ENCODE measurements at places on chromosomes 11 and 22.

DNA sequence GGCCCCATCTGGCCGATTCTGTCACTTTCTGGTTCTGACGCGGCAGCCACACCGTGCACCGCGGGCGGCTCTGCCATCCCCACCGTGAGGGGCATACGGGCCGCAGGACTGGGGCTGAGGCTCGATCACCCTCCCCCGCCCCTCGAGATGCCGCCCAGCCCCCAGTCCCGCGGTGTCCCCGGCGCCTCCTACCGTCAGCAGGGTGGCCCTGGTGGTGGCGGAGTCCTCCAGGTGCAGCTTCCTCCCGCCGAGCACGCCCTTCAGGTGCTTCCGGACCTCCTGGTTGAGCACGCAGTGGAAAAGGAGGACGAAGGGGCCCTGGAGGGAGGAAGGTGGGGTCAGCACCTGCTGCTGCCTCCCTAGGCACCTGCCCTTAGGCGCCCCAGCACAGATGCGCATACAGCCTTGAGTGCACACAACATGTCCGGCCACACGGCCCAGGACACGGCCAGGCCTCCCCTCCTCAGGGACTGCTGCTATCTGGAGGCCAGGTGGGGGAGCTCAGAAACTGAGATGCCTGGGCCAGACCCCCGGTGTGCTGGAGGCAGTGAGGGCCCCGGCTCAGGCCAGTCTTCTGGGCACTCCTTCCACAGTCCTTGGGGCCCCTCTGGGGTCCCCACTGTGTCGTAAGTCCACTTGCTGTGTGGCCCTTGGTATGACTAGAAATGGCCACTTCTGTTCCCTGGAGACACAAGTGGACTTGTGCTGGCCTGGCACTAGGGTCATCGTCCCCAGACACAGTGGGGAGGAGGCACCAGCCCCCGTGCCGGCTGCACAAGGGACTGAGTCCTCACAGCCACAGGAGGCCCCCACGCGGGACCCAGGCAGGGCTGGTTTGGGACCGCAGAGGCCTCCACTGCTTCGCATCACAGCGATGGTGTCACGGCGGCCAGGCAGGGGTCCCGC is 31.5 kb downstream of the TRMU start:
- peaks cover 19% of the 10 kb centered on the region for H3K4me1 ChIP-seq
- H3K27ac ChIP-seq, result no peak overlapping the region
- no peaks in the 10 kb centered on the region for H3K36me3 ChIP-seq
- H3K4me3 ChIP-seq, result peak overlapping the region; percentile 66

GRCh38 chr11:89493431-89493830 is 2.3 kb upstream of the NOX4 start:
- ATAC-seq, result no peak
- H3K36me3 ChIP-seq, result no peaks in the 10 kb centered on the region
- H3K4me1 ChIP-seq, result no peaks in the 10 kb centered on the region
- peaks cover 13% of the 10 kb centered on the region for H3K27me3 ChIP-seq
- no peak overlapping the region for H3K27ac ChIP-seq

DNA sequence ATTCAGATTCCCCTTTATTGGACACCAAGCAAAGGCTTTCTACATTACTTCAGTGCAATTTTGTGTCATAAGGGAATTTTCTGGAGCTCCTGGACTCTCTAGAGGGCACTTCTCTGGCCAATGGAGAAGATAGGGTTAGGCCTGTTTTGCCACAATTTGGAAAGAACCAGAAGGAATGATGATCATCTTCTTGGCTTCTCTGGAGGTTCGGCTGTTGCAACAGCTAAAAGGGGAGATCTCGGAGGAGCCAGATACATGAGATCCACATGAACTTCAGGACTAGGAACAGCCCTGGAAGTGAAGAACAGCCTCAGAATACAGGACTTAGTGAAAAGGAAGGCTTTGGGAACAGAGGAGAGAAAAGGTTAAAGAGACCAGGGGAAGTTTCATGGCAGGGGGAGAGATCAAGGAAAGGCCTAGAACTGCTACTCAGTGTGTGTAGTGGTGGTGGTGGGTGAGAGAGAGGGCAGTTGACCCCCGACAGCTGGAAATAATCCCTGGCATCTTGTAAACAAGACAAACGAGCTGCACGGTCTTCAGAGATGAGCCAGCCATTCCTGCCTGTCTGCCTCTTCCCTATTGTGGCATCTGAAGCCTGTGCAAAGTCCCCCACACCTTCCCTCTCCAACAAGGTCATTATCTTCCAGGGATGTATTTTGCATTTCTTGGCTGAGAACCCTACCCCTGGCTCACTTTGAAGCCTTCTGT is 83.8 kb downstream of the CCDC81 start:
- H3K4me3 ChIP-seq, result no peak overlapping the region
- H3K27me3 ChIP-seq, result no peaks in the 10 kb centered on the region
- H3K36me3 ChIP-seq, result no peaks in the 10 kb centered on the region
- peaks cover 7% of the 10 kb centered on the region for H3K4me1 ChIP-seq
- no peak for ATAC-seq

DNA sequence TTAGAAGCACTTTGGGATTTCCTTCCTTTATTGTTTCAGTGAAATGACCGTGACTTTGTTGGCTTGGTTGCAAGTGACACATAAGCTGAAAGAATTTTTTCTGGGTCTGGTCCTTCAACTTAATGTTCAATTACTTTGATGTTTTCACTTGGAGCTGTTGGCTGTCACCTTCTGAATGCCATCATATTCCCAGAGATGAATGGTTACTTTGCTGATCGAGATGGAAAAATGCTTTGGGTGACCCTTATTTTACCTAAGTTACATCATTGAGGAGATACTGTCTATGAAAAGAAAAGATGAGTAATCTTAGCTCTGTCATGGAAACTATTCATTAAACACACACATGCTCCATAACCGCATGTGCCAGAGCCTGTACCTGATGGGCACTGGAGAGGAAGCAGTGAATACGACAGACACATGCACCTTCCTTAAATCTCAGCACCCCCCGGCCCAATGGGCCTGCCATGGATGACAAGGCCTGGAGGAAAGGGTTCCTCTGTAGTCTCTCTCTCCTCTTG is 76.9 kb downstream of the TENM4 start:
- H3K4me3 ChIP-seq, result no peak overlapping the region
- no peaks in the 10 kb centered on the region for H3K4me1 ChIP-seq
- no peaks in the 10 kb centered on the region for H3K36me3 ChIP-seq

DNA sequence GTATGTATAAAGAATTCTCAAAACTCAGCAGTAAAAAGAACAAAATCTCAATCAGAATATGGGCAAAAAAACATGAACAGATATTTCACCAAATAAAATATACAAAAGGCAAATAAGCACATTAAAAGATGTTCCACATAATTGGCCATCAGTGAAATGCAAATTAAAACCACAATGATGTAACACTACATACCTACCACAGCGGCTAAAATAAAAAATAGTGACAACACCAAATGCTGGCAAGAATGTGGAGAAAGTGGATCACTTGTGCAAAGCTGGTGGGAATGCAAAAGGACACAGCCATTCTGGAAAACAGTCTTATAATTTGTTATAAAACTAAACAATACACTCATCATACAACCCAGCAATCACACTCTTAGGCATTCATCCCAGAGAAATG is 38.3 kb upstream of the ACER3 start:
- no peak overlapping the region for H3K27ac ChIP-seq
- H3K4me3 ChIP-seq, result no peak overlapping the region
- no peak for ATAC-seq
- H3K27me3 ChIP-seq, result peaks cover 5% of the 10 kb centered on the region
- no peaks in the 10 kb centered on the region for H3K36me3 ChIP-seq
- H3K4me1 ChIP-seq, result peaks cover 9% of the 10 kb centered on the region

- H3K36me3 ChIP-seq, result no peaks in the 10 kb centered on the region
- no peaks in the 10 kb centered on the region for H3K27me3 ChIP-seq
- H3K4me3 ChIP-seq, result no peak overlapping the region
- ATAC-seq, result peak; percentile 93
- H3K27ac ChIP-seq, result no peak overlapping the region
Measured at GRCh38 chr22:36417281-36417686, 29.5 kb upstream of the MYH9 start.

DNA sequence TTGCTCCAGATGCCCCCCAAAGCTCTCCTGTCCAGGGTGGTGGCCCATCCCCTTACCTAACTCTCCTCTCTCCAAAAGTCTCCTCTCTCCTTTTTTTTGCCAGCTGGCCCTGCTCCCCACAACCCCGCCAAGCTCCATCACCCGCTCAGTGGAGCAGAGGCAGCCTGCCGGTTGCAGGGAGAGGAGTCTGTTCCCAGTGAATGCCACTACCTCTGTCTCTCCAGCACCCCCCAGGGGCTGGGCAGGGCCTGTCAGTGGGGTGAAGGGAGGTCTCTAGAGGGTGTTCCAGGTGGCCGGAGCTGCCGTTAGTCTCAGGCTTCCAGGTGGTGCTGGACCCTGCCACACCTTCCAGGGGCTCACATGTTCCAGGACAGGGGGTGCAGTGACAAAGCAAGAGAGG is 387.0 kb downstream of the CTTN start:
- no peak overlapping the region for H3K4me3 ChIP-seq
- no peaks in the 10 kb centered on the region for H3K4me1 ChIP-seq
- H3K27ac ChIP-seq, result no peak overlapping the region
- ATAC-seq, result no peak
- H3K36me3 ChIP-seq, result no peaks in the 10 kb centered on the region

- no peak within 1 kb of the TSS for H3K27ac ChIP-seq
- no peaks in the 10 kb centered on the region for H3K36me3 ChIP-seq
- H3K4me1 ChIP-seq, result no peaks in the 10 kb centered on the region
- H3K4me3 ChIP-seq, result peak within 1 kb of the TSS; percentile 61
- ATAC-seq, result peak; percentile 63
Measured at GRCh38 chr11:61507962-61508861, at the start of gene LRRC10B. LRRC10B (plus strand) TSS chr11:61508749; CDS start chr11:61508999, 250 bp downstream.

- peak overlapping the region; percentile 91 for H3K27ac ChIP-seq
- peaks cover 68% of the 10 kb centered on the region for H3K36me3 ChIP-seq
Measured at GRCh38 chr11:108237058-108237481, 14.2 kb downstream of the ATM start.

DNA sequence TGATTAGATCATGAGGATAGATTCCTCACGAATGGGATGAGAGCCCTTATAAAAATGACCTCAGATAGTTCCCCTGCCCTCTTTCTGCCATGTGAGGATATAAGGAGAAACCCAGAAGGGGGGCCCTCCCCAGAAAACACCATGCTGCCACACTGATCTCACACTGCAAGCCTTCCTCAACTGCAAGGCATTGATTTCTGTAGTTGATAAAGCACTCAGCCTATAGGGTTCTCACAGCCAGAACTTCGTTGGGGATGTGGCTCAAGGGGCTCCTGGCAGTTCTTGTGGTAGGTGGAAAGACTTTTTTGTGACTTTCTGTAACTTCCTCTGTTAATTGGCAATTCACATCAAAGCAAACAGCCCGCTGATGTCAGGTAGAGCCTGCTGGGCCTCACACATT is 108.9 kb downstream of the CD44 start:
- peak overlapping the region; percentile 61 for H3K27ac ChIP-seq
- H3K4me3 ChIP-seq, result peak overlapping the region; percentile 42
- peak; percentile 61 for ATAC-seq
- H3K4me1 ChIP-seq, result peaks cover 31% of the 10 kb centered on the region

GRCh38 chr11:34191578-34191977 is 86.1 kb downstream of the NAT10 start:
- no peaks in the 10 kb centered on the region for H3K36me3 ChIP-seq
- no peak overlapping the region for H3K4me3 ChIP-seq
- no peak for ATAC-seq
- H3K4me1 ChIP-seq, result no peaks in the 10 kb centered on the region
- no peak overlapping the region for H3K27ac ChIP-seq

GRCh38 chr11:86747801-86748200 is 52.5 kb upstream of the PRSS23 start:
- H3K27ac ChIP-seq, result no peak overlapping the region
- H3K27me3 ChIP-seq, result peaks cover 10% of the 10 kb centered on the region

DNA sequence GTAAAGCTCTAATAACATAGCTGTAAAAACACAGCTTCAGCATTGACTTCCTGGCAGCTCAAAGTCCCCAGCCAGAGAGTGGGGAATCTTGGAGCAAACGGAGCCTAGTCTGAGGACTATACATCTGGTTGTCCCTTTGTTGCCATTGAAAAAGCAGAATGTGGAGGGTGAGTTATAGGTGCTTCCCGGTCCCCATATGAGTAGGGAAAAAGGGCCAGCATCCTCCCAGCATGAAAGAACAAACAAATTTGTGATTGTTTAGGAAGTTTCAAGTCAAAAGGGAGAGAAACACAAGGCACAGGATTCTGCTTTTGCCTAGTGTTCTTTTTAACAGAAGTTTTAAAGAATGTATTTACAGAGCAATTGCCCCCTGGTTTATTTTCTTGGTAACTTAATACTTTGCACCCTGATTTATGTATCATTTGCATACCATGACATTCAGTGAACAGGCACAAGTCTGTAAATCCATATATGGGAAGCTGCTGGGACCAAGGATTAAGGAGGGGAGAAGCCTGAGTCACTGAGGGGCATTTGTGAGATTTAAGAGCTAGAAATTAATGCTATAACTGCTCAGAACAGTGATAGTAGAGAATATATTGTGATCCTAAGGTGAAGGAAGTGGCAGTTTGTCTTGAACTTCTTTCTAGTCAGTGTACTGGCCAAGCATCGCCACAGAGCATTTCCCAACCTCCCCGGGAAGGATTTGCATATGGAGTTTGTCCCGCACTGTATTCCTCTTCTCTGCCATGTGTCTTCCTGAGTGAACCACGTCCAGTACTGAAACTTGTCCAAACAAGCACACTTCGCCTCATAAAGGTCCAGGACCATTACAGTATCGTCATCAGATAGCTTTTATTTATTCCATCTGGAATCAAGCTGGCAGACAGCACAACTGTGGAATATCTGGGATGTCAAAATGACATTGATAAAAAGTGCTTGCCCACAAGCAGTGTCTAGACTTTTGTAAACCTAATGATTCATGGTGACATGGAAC is 103.0 kb downstream of the DBX1 start:
- no peak overlapping the region for H3K4me3 ChIP-seq
- H3K36me3 ChIP-seq, result no peaks in the 10 kb centered on the region
- H3K27ac ChIP-seq, result no peak overlapping the region
- ATAC-seq, result no peak

GRCh38 chr22:47343611-47344010 is 581.2 kb downstream of the TBC1D22A start:
- H3K36me3 ChIP-seq, result no peaks in the 10 kb centered on the region
- no peak overlapping the region for H3K27ac ChIP-seq
- no peak for ATAC-seq
- H3K4me3 ChIP-seq, result no peak overlapping the region
- H3K4me1 ChIP-seq, result no peaks in the 10 kb centered on the region

- no peak overlapping the region for H3K27ac ChIP-seq
- no peak overlapping the region for H3K4me3 ChIP-seq
- no peaks in the 10 kb centered on the region for H3K4me1 ChIP-seq
- no peaks in the 10 kb centered on the region for H3K27me3 ChIP-seq
- H3K36me3 ChIP-seq, result peaks cover 37% of the 10 kb centered on the region
Measured at GRCh38 chr11:43797337-43797736, 83.3 kb upstream of the ALKBH3 start.

DNA sequence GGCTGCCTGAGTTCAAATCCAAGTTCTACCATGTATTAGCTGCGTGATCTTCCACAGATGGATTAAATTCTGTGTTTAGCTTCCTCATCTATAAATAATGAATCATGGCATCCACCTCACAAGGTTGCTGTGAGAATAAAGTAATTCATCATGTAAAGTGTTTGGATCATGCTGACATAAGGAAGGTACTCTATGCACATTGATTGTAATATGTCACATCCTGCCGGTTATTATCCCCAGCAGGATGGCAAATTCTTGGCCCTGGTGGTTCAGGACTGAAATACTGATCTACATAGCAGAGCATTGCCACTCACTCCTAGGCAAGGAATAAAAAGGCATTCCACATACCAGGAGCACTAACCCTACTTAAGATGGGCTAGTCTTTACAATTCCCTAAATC is 40.8 kb downstream of the LGR4 start:
- H3K27me3 ChIP-seq, result peaks cover 17% of the 10 kb centered on the region
- H3K36me3 ChIP-seq, result no peaks in the 10 kb centered on the region
- no peaks in the 10 kb centered on the region for H3K4me1 ChIP-seq
- H3K4me3 ChIP-seq, result no peak overlapping the region
- no peak for ATAC-seq
- H3K27ac ChIP-seq, result no peak overlapping the region

GRCh38 chr22:27878541-27878940 is 40.5 kb downstream of the PITPNB start:
- H3K4me3 ChIP-seq, result no peak overlapping the region
- H3K36me3 ChIP-seq, result peaks cover 81% of the 10 kb centered on the region
- peaks cover 24% of the 10 kb centered on the region for H3K4me1 ChIP-seq
- ATAC-seq, result no peak
